ENCODE measurements at places on chromosomes 7 and 10. TPM values are rescaled to one million over a fixed set of nuclear protein-coding genes. Genes with fewer than 3 reads are reported as not detected.
A peak's percentile ranks its signal among the peaks of the same experiment; 100 is the strongest.

GRCh38 chr7:2131341-2131740 lies 101.4 kb downstream of the MAD1L1 start:
- DNase-seq: no peak
- no peaks in the 10 kb centered on the region for H3K27me3 ChIP-seq
- no peaks in the 10 kb centered on the region for H3K4me1 ChIP-seq
- H3K27ac ChIP-seq: no peak overlapping the region
- peaks cover 9% of the 10 kb centered on the region for H3K36me3 ChIP-seq

LAMB1 gene
- total RNA-seq: not detected

GRCh38 chr7:130962109-130962508 lies 228.1 kb upstream of the KLF14 start:
- no peak overlapping the region for H3K4me3 ChIP-seq
- no peak for DNase-seq
- peaks cover 45% of the 10 kb centered on the region for H3K4me1 ChIP-seq
- H3K27me3 ChIP-seq: no peaks in the 10 kb centered on the region
- H3K27ac ChIP-seq: peak overlapping the region; percentile 54

RAB19 gene
- 2.8 TPM for total RNA-seq

- no peak for DNase-seq
- no peaks in the 10 kb centered on the region for H3K27me3 ChIP-seq
- no peak overlapping the region for H3K4me3 ChIP-seq
- H3K4me1 ChIP-seq: peaks cover 23% of the 10 kb centered on the region
- H3K27ac ChIP-seq: no peak overlapping the region
Observed at GRCh38 chr7:77710861-77711260, 14.6 kb downstream of the RSBN1L start.

DNA sequence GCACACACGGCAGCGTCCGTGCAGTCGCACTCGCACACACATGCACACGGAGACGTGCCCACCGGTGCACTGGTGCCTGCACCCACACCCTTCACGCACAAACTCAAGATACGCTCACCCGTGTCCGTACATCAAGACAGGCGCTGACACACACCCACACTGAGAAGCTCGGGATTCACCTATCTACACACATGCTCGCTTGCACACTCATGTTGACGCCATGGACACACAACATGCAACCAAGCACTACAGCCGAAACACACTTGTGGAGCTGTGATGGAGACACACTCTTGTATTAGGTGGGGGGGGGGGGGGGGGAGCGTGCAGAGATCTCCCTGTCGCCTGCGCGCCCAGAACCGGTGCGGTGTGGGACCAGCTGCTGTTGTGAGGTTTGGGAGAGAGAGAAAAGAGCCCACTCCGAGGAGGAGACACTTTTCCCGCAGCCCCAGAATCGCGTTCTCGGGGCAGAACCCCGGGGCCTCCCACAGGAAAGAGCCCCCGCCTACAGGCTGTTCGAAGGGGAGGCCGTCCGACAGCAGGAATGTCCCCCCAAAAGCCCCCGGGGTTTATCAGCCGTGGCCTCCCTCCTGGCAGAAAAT lies 605 bp upstream of the NFKB2 start:
- H3K27me3 ChIP-seq: no peaks in the 10 kb centered on the region
- peaks cover 27% of the 10 kb centered on the region for H3K36me3 ChIP-seq
- peak overlapping the region; percentile 64 for H3K4me3 ChIP-seq

DNA sequence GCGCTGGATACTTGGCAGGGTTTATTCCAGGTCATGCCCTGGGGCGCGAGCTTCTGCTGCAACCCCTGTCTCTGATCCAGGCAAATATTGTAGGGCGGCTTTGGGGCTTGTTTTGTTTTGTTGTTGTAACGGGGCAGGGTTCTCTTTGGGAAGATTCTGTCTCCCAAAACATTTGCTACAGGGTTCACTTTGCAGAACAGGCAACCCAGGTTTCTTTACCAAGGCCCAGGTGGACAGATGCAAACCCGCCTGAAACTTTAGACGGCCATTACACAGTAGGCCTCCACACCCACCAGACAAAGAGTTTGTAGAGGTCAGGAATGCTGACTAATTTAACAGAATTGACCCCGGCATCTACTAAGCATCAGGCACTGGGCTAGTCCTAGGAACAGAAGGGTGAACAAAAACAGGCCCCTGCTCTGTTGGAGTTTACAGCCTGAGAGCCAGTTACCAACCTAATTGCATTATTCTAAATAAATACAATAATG lies 567 bp upstream of the CDCA7L start:
- H3K27ac ChIP-seq: no peak overlapping the region
- no peaks in the 10 kb centered on the region for H3K36me3 ChIP-seq
- no peak for DNase-seq
- H3K4me1 ChIP-seq: peaks cover 24% of the 10 kb centered on the region
- no peaks in the 10 kb centered on the region for H3K27me3 ChIP-seq
- peak overlapping the region; percentile 66 for H3K4me3 ChIP-seq

DNA sequence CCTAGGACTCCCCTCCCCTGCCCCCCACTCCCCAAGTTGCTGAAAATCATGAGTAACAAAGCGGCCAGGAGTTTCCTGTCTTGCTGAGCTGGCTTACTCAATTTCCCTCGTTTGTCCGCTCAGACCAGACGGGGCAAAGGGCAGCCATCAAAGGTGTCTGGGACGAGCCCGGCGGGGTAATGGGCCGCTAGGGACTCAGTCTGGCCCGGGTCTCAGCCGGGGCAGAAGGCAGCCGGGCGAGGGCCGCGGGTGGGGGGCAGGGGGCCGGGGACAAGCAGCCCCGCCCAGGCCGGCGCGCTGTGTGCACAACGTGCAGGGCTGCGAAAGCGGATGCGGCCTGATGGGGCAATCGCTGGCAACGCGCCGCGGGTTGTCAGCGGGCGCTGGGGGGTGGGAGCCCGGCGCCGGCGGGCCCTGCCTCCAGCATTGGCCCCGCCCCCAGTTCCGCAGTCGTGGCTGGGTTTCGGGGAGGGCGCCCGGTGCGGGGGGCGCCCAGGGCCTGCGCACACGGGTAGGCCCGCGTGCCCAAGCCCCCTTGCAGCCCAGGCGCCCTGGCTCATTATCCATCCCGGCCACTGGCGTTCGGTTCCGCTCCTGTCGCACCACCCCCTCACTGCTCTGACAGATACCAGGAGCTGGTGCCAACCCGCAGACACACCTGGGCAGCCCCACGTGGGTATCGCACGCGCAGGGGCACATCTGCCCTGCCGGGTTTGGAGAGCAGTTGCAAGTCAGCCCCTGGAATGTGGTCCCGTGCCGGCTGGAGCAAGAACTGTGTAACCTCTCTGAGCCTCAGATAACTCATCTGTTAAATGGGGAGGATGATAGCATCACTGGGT lies 35.1 kb downstream of the DNAJB12 start:
- H3K27me3 ChIP-seq: no peaks in the 10 kb centered on the region
- peak overlapping the region; percentile 52 for H3K4me3 ChIP-seq
- H3K27ac ChIP-seq: peak overlapping the region; percentile 86

NSUN5 gene
- 31.2 TPM for total RNA-seq

GRCh38 chr10:117499248-117500105 lies 43.1 kb upstream of the EMX2 start:
- no peaks in the 10 kb centered on the region for H3K4me1 ChIP-seq
- H3K4me3 ChIP-seq: no peak overlapping the region
- peaks cover 5% of the 10 kb centered on the region for H3K27me3 ChIP-seq

GRCh38 chr10:92829786-92830377 lies 18.4 kb upstream of the EXOC6 start:
- H3K27me3 ChIP-seq: no peaks in the 10 kb centered on the region
- no peak overlapping the region for H3K4me3 ChIP-seq
- DNase-seq: no peak
- H3K36me3 ChIP-seq: no peaks in the 10 kb centered on the region

DNA sequence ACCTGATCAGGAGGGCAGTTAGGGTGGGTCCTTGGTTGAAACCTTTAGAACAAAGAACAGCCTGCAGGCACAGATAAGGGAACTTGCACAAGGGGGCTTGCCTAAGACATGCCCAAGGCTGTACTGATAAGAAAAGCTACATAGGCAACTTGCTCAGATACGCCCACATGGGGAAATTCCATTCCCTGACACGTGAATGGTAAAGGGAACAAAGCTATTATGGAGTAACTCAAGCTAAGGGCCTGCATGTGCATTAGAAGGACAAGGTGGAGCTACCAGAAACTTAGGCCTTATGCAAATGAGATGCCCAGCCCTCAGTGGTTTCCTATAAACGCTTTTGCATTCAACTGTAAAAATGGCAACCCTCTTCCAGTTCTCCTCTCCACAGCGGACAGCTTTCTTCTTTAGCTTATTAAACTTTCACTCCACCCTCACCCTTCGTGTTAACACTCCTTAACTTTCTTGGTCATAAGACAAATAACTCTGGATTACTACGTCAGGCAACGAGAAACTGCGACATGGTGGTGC lies 1192.1 kb upstream of the CELF2 start:
- H3K27me3 ChIP-seq: no peaks in the 10 kb centered on the region
- H3K27ac ChIP-seq: no peak overlapping the region
- DNase-seq: no peak
- no peaks in the 10 kb centered on the region for H3K4me1 ChIP-seq

RET gene
- not detected for total RNA-seq

DNA sequence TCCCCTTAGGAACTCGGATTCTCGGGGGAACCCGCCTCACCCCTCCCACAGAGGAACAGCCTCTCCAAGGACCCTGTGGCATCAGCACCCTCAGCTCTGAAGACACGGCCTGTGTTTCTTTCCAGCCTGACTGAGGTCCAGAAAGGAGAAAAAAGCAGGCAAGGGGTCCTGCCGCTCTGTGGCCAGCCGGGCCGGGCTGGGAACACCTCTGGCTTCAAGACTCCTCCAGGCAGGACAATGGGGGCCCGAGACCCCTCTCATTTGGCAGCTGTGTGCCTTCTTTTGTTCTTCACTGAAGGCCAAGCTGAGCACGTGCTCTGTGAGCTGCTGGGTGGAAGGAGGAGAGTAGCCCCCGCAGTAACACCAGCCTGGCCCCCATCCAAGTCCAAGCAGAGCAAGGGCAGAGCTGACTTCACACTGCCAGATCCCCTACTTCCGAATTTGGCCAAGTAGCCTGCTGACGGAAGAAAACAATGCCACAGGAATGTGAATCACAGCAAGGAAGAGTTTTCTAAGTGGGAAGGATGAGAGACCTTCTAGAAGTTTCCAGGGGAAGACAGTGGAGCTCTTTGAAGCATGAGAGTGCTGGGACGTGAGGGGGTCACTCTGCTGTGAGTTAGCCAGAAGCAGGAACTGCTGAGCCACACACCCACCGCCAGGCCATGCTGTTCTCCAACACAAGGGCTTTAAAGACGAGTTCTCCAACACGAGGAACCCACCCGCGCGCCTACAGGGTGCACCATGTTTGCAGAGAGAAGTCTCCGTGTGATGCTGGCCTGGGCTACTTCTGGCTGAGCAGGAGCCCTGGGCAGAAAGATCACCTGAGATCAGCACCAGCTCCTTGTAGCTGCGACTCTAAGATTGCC lies 3.1 kb downstream of the CNPY1 start:
- H3K27me3 ChIP-seq: peaks cover 4% of the 10 kb centered on the region
- H3K4me3 ChIP-seq: no peak overlapping the region
- H3K27ac ChIP-seq: no peak overlapping the region

GRCh38 chr10:119341459-119342301 lies 134.3 kb downstream of the GRK5 start:
- H3K27ac ChIP-seq: no peak overlapping the region
- H3K4me3 ChIP-seq: no peak overlapping the region
- no peaks in the 10 kb centered on the region for H3K27me3 ChIP-seq
- H3K4me1 ChIP-seq: peaks cover 4% of the 10 kb centered on the region
- DNase-seq: no peak

DNA sequence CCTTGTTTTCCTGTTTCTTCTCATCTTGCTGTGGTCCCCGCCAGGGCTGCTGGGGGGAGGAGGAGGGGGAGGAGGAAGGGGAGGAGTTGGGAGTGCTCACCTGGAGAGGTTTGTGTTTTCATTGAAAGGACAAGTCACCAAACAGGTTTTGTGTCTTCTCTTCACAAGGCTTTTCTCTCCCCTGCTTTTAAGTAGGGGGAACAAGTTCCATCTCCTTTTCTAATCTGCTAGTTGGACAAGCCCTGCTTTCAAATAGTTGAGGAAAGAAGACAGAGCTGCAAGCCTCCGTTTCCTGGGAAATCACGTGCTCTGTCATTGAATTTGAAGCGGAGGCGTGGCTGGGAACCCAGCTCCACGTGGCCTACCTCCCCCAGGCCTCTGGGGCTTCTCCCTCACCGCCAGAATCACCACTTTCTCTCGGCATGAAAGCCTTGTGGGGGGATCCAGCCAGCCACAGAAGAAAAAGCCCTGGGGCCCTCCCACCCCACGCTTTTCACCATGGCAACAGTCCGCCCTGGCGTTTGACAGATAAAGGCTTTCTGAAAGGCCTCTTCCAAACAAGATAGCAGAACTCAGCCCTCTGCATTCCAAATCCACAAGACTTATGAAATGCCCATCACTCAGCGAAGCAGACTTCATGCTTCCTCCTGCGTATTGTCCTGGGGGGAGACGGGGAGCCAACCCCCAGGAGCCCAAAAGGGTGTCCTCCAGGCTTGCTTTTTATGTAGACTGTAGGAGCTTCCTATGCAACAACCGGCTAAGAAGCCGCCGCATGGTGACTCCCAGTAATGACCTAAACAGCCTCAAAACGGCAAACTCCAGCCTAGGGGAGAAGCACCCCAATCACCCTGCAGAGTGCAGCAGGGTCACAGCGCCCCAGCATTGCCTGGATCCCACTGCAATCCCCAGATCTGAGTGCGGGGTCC lies 51.7 kb downstream of the PROSER2 start:
- H3K36me3 ChIP-seq: no peaks in the 10 kb centered on the region
- no peak overlapping the region for H3K27ac ChIP-seq
- peaks cover 30% of the 10 kb centered on the region for H3K4me1 ChIP-seq

NUTM2A gene
- total RNA-seq: 1.2 TPM

DNA sequence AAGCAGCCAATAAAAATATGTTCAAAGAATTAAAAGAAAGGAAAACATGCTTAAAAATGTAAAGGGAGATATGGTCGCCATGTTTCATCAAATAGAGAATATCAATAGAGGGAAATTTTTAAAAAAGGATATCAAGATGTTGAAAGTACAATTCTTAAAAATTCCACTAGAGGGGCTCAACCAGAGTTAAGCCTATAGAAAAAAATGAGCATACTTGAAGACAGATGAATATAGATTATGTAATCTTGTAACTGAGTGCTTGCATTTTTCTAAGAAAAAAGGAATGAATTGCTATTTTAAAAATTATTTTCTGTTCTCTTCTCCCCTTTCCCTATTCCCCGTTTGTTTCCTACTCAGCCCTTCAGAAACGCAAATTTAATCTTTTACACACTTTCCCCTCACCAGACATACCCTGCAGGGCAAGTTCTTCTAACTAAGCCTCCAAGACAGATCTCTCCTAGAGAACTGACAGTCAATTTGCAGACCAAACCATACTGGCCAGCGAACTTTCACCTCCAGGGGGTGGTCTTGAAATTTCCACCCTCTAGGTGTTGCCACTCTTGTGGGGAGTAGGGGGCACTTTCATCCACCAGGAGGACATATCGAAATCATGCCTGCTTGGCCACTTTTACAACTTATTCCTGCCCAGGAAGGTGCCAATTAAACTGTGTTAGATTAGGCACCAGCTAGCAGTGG lies 67.7 kb downstream of the NSUN6 start:
- peaks cover 47% of the 10 kb centered on the region for H3K36me3 ChIP-seq
- peaks cover 4% of the 10 kb centered on the region for H3K4me1 ChIP-seq
- H3K27ac ChIP-seq: no peak overlapping the region
- H3K4me3 ChIP-seq: no peak overlapping the region

GRCh38 chr7:1045069-1046063 lies 1.0 kb downstream of the GPR146 start:
- no peak overlapping the region for H3K27ac ChIP-seq
- peak overlapping the region; percentile 50 for H3K4me3 ChIP-seq
- no peaks in the 10 kb centered on the region for H3K27me3 ChIP-seq
- peaks cover 76% of the 10 kb centered on the region for H3K4me1 ChIP-seq
- H3K36me3 ChIP-seq: peaks cover 1% of the 10 kb centered on the region

GRCh38 chr10:108894402-108895301 lies 1028.7 kb downstream of the XPNPEP1 start:
- no peaks in the 10 kb centered on the region for H3K27me3 ChIP-seq
- H3K27ac ChIP-seq: no peak overlapping the region
- H3K4me3 ChIP-seq: no peak overlapping the region
